ENCODE measurements at places on chromosomes 3 and 15. TPM values are rescaled to one million over a fixed set of nuclear protein-coding genes. Genes with fewer than 3 reads are reported as not detected.

DNA sequence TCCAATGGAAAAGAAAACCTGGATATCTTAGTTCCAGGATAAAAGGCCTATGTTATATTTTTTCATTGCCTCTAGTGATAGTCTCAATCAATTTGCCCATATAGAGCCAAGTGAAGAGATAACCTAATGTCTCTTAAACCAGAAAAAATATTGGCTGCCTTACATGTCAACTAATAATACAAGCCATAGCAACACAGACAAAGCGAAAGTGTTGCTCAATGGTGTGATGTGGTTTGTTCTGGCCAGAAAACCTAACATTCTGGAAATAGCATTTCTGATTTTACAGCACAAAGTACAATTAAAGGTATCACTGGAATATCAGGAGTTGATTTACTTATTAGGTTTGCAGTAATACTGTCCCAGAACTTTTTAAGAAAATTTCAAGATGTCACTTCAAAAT is 101.5 kb downstream of the ATP8B4 start:
- peak; percentile 40 for DNase-seq

The TCAIM gene
- polyA plus RNA-seq = 13.9 TPM

GRCh38 chr15:65213241-65213640 is 2.0 kb upstream of the CILP start:
- peak; percentile 46 for DNase-seq

GRCh38 chr15:100570735-100571313 is 31.2 kb downstream of the LINS1 start:
- DNase-seq = no peak

The RBP2 gene
- not detected for polyA plus RNA-seq

DNA sequence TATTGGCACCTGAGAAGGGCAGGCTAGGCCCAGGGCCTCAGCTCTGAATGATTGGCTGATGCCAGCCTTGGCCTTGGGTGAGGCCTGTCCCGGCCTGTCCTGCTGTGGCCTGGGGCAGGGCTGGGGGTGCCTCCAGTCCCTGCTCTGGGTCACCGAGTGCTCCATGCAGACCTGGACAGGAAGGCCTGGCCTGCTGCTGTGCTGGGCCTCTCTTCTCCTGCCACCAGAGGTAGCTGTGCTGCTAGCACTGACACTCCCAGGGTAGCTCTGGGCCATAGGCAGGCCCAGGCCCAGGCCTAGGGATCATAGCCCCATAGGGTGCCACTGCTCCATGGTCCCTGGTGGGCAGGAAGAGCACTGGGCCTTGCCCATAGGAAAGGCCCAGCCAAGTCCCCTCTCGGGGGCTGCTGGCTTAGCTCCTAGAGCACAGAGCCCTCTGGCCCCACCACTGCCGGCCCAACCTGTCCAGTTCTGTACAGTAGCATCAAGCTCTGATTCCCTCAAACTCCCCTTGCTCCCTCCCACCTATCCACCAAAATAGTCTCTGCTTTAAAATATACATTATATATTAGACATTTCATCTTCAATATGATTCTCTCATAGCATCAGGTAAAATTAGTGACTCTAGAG is 18.2 kb downstream of the ABTB1 start:
- DNase-seq = peak; percentile 80

DNA sequence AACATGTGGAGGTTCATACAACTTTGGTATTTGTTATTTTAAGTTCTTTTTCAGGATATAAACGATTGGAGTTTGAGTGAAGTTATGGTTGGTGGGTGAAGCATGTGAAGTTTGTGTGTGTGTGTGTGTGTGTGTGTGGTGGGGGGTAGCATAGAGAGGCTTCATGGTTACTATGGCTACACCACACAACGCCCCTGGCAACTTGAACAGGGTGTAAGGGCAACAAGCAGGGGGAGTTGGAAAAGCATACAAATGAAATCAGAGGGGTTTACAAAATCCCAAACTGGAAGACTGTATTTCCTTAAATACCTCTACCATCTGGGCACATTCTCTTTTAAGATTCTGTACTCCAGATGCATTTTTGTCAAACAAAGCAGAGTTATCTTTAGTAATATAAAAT is 207.5 kb downstream of the SV2B start:
- no peak for DNase-seq

- no peak for DNase-seq
Observed at GRCh38 chr3:5079761-5080160, 42.3 kb upstream of the ARL8B start.

DNA sequence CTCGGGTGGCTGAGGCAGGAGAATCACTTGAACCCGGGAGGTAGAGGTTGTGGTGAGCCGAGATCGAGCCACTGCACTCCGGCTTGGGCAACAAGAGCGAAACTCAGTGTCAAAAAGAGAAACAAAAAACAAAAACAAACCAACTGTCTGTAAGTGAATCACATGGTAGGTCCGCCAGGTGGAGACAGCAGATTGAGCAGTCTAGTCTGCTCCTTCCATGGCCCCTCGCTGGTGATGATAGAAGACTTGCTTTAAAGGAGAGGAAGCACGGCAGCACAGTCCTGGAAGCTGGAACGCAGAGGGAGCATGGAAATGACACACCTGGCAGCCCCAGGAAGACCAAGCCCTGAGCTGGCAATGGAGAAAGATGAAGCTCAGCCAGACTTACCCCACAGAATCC is 31.4 kb upstream of the MGLL start:
- no peak for DNase-seq

- peak; percentile 1 for DNase-seq
Observed at GRCh38 chr3:65303431-65303830, 615.6 kb upstream of the ADAMTS9 start.

The C3orf20 gene
- polyA plus RNA-seq = not detected

GRCh38 chr15:35362195-35362829 is 183.7 kb downstream of the DPH6 start:
- peak; percentile 33 for DNase-seq

DNA sequence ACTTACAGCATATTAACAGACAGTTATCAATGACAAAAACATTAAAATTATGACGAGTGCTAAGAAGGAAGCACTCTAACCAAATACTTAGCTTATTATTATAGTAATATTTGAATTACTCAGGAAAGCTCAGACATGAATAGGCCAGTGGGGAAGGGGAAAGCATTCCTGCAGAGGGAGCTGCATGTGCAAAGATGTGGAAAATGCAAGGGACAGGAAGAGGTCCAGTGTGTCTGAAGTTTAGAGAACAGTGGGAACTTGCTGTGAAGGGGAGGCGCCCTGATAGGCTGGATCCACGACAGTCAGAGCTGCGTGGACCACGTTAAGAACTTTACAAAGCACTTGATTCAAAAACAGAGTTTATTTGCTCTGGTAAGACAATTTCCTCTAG is 1.2 kb upstream of the SPICE1 start:
- DNase-seq = peak; percentile 5

- no peak for DNase-seq
Observed at GRCh38 chr3:169750665-169751064, 14.2 kb downstream of the TERC start.

The UROC1 gene
- not detected for polyA plus RNA-seq

The MESP2 gene
- not detected for polyA plus RNA-seq

The BBX gene
- 60.8 TPM for polyA plus RNA-seq

GRCh38 chr15:38708672-38709180 is 144.1 kb upstream of the RASGRP1 start:
- DNase-seq = no peak

- no peak for DNase-seq
Observed at GRCh38 chr3:130688015-130688688, 58.5 kb downstream of the PIK3R4 start.

GRCh38 chr3:142998439-142998838 is 2.9 kb upstream of the U2SURP start:
- DNase-seq = peak; percentile 69

GRCh38 chr3:134481166-134481565 is 4.6 kb downstream of the ANAPC13 start:
- DNase-seq = no peak

DNA sequence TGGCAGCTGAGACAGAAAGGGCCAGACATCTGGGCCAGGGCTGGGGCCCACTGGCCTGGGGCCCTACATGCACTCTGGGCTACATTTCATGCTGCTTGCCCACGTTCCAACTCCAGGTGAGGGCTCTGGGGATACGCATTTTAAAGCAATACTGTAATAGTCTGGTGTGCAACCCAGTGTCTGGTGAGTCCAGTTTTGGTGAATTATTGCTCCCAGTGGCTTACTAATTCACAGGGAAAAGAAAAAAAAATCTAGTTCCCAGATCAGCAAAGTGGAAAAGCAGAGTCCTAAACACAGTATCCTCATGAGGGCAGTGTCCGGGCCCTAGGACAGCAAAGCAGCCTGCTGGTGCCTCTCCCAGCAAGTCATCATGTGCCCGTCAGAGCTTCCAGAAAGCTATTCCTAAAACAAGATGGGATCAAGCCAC is 82.4 kb downstream of the CCNL1 start:
- DNase-seq = peak; percentile 76

DNA sequence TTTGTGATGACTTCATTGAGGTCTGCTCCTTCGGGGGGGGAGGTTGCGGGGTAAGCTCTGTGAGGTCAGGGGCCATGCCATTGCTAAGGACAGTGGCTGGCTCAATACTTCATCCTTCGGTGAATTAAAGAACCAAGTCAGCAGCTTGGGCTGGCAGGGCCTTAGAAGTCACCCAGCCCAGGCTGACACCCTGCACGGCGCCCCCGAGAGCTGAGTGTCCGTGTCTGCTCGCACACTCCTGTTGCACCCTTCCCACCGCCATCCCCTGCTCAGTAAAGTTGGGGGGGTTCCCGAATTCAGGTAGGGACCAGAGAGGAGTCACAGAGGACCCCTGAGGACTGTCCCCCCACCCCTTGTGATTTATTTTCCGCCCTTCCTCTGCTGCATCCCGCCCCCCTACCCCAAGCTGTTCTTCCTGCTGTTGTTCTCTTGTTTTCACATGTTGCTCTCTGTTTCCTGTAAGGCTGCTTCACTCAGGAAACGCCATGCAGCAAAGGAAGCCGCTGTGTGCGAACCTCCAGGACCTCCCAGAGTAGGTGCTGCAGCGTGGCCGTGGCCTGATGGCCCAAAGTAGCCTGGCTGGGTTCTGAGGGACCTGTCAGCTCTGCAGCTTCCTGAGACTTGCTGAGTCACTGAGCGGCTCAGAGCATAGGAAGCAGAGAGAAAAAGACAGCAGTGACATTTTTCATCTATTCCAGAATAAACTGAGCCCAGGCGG is 14.4 kb downstream of the EFCC1 start:
- peak; percentile 30 for DNase-seq

GRCh38 chr3:26708501-26708900 is 85.9 kb downstream of the LRRC3B start:
- DNase-seq = no peak

The CPOX gene
- 10.1 TPM for polyA plus RNA-seq

The GRIP2 gene
- not detected for polyA plus RNA-seq

- peak; percentile 13 for DNase-seq
Observed at GRCh38 chr15:85541744-85542143, 161.3 kb downstream of the AKAP13 start.

All from GM23248 (cell line).